Activated CD4-positive, alpha-beta T cell treated with anti-CD3 and anti-CD28 coated beads, Interleukin-10, Interleukin-2, amounts not matched to agents 100 ng/mL and 50 ng/mL, durations not matched to agents 16 hours and 8 hours (primary cell): ENCODE measurements at places on chromosomes 4 and X.

- no peak for DNase-seq
Measured at GRCh38 chr4:73750730-73751129, 10.4 kb downstream of the CXCL8 start.

DNA sequence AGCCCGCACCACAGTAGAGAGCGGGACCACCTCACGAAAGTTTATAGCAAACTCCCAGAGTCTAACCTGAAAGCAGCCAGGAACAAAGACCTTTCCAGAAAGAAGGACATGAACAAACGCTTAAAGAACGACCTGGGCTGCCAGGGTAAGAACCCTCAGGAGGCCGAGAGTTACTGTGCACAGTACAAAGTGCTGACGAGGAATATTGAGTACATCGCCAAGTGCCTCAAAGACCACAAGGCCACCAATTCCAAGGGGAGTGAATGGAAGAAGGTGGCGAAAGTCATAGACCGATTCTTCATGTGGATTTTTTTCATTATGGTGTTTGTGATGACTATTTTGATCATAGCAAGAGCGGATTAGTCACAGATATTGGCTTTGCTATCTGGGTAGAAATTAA, 19.0 kb downstream of the CHRNA9 start:
- DNase-seq, result no peak

- DNase-seq, result no peak
Measured at GRCh38 chr4:86730310-86730709, 118.9 kb downstream of the SLC10A6 start.

DNA sequence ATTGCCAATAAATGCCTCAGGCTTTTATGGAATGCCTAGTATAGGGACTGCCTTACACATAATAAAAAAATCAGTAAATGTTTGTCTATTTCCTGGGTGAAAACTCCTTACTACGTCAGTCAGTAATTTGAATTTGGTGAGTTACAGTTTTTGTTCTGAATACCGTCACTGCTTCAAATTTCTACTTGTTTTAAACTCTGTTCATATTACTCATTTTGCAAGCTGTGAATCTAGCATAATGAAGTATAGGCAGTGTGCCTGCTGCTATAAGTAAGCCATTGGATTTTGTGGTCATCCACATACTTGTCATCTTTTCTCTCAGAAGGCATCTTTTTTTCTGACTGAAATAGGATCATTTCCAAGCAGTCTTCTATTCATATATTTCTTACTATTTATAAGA, 43.1 kb downstream of the SYNPO2 start:
- DNase-seq, result no peak

DNA sequence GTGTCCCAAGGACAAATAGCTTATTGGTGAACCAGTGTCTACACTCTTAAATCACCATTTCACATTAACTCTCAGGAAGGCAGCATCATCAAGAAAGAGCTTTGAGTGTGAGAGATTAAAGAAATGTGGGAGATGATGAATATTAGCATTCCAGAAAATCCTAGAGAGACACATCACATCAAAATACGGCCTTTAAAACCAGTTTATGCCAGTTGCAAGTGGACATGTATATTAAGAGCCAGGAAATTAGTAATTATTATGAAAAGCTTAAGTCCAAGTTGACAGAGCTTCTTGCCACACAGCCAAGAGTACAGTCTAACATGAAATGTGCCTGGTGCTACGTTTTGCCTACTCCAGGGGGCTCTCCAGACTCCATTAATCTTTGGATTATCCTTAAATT, 503.0 kb upstream of the BOD1L1 start:
- no peak for DNase-seq

- DNase-seq, result no peak
Measured at GRCh38 chr4:71400810-71401209, 62.0 kb downstream of the SLC4A4 start.

DNA sequence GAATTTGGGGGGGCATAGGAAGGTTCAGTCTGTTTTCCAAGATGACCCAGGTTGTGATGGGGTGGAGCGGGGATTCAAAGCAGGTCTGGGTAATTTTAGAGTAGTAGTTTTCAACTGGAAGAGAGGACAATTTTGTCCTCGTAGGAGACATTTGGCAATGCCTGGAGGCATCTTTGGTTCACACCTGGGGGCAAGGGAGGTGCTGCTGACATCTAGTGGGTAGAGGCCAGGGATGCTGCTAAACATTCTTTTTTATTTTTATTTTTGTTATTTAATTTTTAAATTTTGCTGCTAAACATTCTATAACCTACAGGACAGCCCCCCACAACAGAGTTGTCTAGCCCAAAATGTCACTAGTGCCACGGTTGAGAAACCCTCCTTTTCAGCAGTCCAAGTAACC, 1.9 kb downstream of the RAB9A start:
- peak; percentile 21 for DNase-seq

DNA sequence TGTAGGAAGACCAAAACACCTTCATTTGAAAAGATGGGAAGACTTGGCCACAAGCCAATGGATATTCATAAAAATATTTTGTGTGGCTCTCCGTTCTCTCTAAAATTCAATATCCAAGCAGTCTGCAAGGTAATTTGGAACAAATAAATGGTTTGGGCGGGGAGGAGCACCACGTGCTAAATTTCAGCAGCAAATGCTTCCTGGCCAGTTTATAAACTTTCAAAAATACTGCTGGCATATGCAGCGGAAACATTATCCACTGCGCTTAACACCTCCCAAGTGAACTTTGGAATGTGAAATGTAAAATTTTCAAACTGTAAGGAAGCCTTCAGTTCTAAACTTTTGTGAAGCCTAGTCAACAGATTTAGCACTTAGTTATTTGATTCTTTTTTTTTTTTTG, 191.0 kb downstream of the NSUN7 start:
- DNase-seq, result no peak

DNA sequence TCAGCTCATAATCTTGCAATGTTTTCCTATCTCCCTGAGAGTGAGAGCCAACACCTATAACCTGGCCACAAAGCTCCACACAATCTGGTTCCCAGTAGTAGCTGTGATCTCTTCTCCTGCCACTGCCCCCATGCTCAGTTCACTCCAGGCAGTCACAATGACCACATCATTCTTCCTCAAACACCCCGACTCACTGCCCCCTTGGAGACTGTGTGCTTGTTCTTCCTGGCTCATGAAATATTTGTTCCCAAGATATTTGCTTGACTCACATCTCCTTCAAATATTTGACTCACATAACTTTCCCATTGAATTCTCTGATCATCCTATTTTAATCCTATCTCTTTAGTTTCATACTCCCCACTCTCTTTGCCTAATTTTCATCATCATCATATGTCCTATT, 173.7 kb downstream of the AREG start:
- no peak for DNase-seq

DNA sequence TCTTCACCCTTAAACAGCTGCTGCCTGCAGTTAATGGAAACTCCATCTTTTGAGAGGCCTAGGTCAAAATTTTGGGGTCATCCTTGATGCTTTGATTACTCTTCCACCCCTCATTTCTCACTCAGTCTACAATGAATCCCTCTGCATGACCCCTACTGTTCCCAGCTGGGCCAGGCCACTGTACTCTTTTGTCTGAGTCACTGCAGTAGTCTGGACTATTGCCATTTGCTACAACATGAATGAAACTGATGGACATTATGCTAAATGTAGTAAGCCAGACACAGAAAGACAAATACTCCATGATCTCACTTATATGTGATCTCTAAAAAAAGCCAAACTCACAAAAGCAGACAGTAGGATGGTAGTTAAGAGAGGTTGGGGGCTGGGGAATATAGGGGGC, 28.3 kb downstream of the STK32B start:
- no peak for DNase-seq

- DNase-seq, result peak; percentile 39
Measured at GRCh38 chr4:105147553-105148161, 981 bp downstream of the TET2 start.

GRCh38 chr4:173522160-173522950, 7.7 kb downstream of the HAND2 start:
- DNase-seq, result no peak

DNA sequence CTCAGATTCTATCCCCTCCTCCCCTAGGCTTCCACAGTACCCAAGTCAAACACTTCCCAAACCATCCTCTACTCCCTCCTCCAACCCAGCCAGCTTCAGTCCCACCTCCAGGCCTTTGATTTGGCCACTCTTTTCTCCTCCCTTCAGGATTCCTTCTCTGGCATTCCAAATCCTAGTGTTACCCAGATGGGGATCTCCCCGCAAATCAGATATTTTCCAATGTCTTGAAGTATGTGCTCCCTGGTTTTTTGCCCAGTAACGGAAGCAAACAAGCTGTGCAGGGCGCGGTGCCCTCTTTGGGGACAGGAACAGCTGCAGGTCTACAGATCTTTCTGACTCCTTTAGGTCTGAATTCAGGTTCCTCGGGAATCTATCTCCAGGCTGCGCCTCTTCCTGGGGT, 2.2 kb upstream of the SYN1 start:
- no peak for DNase-seq

DNA sequence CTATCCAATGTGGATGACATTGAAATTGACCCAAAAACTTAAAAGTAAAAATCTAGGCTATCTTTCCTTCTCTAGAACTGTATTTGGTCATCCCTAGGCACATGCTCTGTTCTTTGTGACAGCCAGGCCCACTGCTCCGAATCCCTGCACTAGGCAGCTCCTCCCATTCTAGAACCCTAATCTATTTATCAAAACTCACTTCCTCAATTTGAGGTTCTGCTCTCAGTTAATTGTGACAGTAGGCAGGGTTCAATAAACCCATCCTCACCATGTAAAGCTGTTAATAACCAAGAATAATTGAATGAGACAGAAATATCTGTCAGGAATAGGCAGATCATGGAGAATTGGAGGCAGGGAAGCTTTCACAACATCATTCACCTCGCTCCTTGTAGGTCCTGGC, 51.9 kb upstream of the IRF2 start:
- no peak for DNase-seq

GRCh38 chrX:147950352-147950751, 30.8 kb upstream of the FMR1NB start:
- no peak for DNase-seq

GRCh38 chr4:28378109-28378830, 1517.6 kb downstream of the STIM2 start:
- DNase-seq, result no peak

GRCh38 chrX:9698576-9698975, 67.1 kb downstream of the GPR143 start:
- no peak for DNase-seq

DNA sequence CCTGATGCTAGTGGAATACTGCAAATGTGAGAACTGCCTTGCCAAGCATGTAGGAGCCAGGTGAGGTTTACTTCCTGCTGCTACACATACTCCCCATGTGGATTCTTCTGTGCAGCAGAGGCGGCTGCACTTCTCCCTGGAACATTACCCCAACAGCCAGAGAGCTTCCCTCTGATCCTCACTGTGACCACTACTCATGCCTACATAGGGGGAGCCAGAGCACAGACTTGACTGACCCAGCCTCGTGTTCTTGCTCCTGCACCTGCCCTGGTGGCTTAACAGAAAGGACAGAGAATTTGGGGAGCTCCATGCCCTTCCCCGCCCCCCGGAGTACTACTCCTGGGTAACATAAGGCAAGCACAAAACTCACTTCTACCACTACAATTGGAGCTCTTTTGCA, 38.4 kb downstream of the UGT2A2 start:
- DNase-seq, result no peak

DNA sequence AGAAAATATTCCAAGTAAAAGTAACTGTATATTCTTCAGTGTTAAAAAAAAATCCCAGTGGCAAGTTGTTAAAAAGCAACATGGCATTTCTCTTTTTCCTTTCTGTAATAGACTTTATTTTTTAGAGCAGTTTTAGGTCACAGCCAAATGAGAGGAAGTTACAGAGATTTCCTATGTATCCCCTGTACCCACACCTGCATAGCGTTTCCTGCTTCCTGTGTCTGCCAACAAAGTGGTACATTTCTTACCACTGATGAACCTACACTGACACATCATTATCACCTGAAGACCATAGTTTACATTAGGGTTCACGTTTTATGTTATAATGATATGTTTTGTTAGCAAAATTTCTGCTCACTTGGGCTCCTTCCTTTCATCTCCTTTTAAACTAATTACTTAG, 124.7 kb downstream of the GPAT3 start:
- no peak for DNase-seq

- no peak for DNase-seq
Measured at GRCh38 chrX:24245202-24245601, 68.7 kb downstream of the SUPT20HL2 start.

DNA sequence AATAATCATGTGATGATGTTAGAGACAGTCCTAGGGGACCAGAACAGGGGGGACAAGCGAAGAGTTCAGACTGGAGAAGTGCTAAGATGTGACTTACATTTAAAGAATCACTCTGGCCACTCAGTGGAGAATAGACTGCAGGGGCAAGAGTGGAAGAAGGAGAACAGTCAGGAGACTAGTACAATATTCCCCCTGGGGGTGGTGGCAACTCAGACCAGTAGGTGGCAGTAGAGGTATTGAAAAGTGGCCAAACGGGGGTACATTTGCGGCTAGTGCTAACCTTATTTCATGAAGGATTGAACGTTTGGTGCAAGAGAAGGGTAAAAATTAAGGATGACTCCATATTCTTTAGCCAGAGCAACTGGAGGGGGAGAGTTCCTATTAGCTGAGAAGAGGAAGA, 2.7 kb upstream of the BMX start:
- peak; percentile 69 for DNase-seq

DNA sequence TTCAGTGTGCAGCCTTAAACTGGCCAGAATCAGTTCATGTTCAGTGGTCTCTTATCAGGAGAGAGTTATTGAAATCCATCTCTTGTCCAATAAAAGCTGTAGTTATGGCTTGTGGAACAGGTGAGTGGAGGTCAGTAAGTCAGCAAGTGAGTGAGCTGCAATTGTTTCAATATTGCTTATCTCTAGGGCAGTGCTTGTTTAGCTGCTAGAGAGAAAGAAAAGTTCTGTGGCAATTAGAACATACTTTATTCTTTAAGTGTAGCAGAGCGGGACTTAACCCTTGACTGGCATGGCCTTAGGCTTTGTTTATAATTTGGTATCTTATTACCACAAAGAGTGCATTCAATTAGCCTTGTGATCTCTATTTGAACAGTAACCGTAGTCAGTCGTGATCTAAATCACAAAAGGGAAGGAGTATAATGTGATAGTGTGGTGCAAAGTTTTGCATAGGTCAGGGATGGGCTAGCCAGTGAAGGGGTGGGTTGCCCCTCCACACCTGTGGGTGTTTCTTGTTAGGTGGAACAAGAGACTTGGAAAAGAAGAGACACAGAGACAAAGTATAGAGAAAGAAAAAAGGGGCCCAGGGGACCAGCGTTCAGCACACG, 6.9 kb upstream of the ETDC start:
- DNase-seq, result no peak
